ENCODE measurements at places on chromosomes 11 and 22.

DNA sequence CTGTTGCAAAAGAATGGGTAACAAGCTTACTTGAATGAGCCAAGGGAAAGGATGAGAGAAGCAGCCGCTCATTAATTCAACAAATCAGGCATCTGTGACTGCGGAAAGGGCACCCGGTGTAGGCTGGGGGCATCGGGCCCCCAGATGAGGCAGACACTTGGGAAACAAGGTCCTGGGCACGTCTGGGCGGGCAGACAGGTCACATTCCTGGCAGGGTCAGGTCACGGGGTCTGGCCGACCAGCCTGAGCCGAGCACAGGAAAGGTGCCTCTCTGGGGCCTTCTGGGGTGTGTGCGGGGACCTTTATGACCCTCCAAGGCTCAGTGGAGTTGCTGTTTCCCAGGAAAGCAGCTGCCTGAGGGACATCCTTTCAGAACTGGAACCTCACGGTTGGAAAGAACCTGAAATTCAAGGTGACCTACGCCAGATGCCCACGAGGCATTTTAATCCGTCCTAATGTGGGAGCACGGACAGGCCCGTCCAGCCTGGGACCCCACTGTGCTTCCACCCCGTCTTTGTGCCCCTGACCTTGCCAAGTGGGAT lies 57.1 kb downstream of the ST14 start:
- H3K4me1 ChIP-seq: no peaks in the 10 kb centered on the region
- DNase-seq: no peak
- H3K36me3 ChIP-seq: no peaks in the 10 kb centered on the region
- H3K27ac ChIP-seq: no peak overlapping the region
- no peaks in the 10 kb centered on the region for H3K27me3 ChIP-seq
- H3K4me3 ChIP-seq: no peak overlapping the region

- H3K4me3 ChIP-seq: no peak overlapping the region
- no peaks in the 10 kb centered on the region for H3K36me3 ChIP-seq
- H3K4me1 ChIP-seq: no peaks in the 10 kb centered on the region
- no peaks in the 10 kb centered on the region for H3K27me3 ChIP-seq
- H3K27ac ChIP-seq: no peak overlapping the region
Observed at GRCh38 chr22:43911351-43911750, 12.3 kb upstream of the PNPLA3 start.

GRCh38 chr11:89493431-89493830 lies 2.3 kb upstream of the NOX4 start:
- no peaks in the 10 kb centered on the region for H3K36me3 ChIP-seq
- DNase-seq: no peak
- H3K27ac ChIP-seq: no peak overlapping the region
- no peak overlapping the region for H3K4me3 ChIP-seq
- H3K27me3 ChIP-seq: no peaks in the 10 kb centered on the region
- H3K4me1 ChIP-seq: peaks cover 2% of the 10 kb centered on the region

GRCh38 chr11:103541186-103541795 lies 432.1 kb downstream of the DYNC2H1 start:
- H3K27me3 ChIP-seq: no peaks in the 10 kb centered on the region
- no peak overlapping the region for H3K27ac ChIP-seq
- DNase-seq: peak; percentile 55
- H3K4me3 ChIP-seq: no peak overlapping the region
- H3K36me3 ChIP-seq: no peaks in the 10 kb centered on the region

DNA sequence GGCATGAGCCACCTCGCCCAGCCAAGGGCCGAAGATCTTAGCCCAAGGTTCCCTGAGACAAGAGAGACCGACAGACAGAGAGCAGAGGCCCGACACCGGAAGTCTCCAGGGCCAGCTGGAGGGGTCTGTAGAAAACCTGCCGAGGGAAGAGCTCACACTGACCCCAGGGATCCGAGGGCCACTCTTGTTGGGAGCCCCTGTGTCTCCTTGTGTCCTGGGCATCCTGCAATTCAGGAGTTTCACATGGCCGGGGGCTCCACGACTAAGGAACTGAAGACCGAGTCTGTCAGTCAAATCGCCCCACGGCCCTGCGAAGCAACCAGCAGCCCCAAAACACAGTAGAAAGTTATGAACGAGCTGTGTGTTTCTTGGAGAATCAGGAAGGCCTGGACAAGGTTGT lies 1482.0 kb downstream of the BRD1 start:
- no peaks in the 10 kb centered on the region for H3K36me3 ChIP-seq
- no peaks in the 10 kb centered on the region for H3K27me3 ChIP-seq
- no peak for DNase-seq
- no peak overlapping the region for H3K27ac ChIP-seq
- no peaks in the 10 kb centered on the region for H3K4me1 ChIP-seq
- no peak overlapping the region for H3K4me3 ChIP-seq

DNA sequence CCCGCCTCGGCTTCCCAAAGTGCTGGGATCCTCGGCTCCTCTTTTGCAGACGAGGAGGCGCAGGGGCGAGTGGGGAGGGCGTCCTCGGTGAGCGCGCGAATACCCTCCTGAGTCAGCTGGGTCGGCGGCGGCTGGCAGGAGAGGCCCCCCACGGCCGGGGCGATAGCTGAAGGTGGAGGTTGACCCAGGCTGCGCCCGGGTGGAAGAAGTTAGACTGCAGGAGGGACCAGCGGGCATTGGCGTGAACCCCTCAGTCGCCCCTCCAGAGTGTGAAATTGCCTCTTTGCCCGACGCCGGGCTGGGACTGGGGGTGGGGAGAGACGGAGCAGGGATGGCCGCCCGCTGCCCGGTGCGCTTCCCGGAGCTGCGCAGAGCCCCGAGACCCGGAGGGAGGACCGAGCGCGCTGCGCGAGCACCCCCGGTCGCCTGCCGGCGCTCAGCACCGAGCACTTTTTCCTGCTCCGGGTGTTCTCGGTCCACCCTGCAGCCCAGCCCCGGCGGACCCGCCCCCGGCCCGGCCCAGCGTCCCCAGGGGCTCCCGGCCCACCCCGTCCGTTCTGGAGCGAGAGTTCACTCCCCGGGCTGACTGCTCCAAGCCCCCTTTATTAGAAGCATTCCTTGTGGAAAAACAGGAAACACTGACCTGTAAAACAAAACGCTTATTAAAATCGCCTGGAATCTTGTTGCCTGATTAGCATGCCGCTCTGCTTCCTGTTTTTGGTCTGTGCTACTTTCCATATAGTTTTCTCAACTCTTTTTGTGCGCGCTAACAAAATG lies 13.7 kb upstream of the CPT1A start:
- H3K4me3 ChIP-seq: peak overlapping the region; percentile 69
- peaks cover 4% of the 10 kb centered on the region for H3K27me3 ChIP-seq
- DNase-seq: peak; percentile 68
- H3K36me3 ChIP-seq: no peaks in the 10 kb centered on the region
- H3K27ac ChIP-seq: peak overlapping the region; percentile 25

GRCh38 chr22:48522271-48522670 lies 1305.4 kb downstream of the BRD1 start:
- H3K4me1 ChIP-seq: no peaks in the 10 kb centered on the region
- H3K36me3 ChIP-seq: no peaks in the 10 kb centered on the region
- DNase-seq: no peak
- H3K27me3 ChIP-seq: no peaks in the 10 kb centered on the region
- no peak overlapping the region for H3K27ac ChIP-seq
- H3K4me3 ChIP-seq: no peak overlapping the region

DNA sequence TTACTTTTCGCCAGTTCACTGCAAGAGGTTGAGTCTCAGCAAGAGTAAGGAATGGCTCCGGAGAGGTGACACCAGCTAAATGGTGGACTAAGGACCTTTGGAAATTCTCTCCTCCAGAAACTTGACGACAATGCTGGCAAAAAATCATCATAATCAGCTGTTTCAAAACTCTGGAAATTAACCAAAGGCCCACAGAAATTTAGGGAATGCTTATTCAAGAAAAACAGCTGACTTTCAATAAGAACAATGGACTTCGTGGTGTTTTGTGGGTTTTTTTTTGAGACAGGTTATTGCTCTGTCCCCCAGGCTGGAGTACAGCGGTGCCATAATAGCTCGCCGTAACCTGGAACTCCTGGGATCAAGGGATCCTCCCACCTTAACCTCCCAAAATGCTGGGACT lies 68.4 kb upstream of the SEPTIN5 start:
- DNase-seq: no peak
- H3K36me3 ChIP-seq: no peaks in the 10 kb centered on the region
- no peaks in the 10 kb centered on the region for H3K27me3 ChIP-seq

GRCh38 chr22:49523374-49524008 lies 304.2 kb downstream of the BRD1 start:
- no peaks in the 10 kb centered on the region for H3K27me3 ChIP-seq
- DNase-seq: no peak
- no peaks in the 10 kb centered on the region for H3K4me1 ChIP-seq
- no peak overlapping the region for H3K27ac ChIP-seq
- H3K4me3 ChIP-seq: no peak overlapping the region

GRCh38 chr11:129280027-129280811 lies 88.1 kb upstream of the ARHGAP32 start:
- peak overlapping the region; percentile 51 for H3K4me3 ChIP-seq
- no peaks in the 10 kb centered on the region for H3K36me3 ChIP-seq
- no peak overlapping the region for H3K27ac ChIP-seq
- peaks cover 4% of the 10 kb centered on the region for H3K4me1 ChIP-seq
- no peak for DNase-seq
- H3K27me3 ChIP-seq: no peaks in the 10 kb centered on the region

DNA sequence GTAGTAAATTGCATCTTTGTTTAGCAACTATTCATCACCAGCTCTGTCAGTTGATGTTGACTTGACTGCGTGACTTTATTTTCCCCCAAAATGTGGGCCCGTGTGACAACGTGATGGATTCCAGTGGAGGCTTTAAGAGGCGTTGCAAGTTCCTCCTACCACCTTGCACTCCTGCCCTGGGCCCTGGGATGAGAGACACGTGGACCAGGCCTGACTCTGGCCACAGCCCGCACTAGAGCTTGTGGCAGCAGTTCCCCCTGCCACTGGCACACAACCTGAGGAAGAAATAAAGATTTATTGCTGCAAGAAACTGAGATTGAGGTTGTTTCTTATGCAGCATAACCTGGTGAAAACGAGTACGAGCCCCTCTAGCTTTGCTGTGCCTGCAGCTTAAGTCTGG lies 31.9 kb downstream of the RASD2 start:
- no peak for DNase-seq
- no peak overlapping the region for H3K27ac ChIP-seq
- H3K4me3 ChIP-seq: no peak overlapping the region
- H3K4me1 ChIP-seq: no peaks in the 10 kb centered on the region

GRCh38 chr11:20669820-20670684 lies 666 bp downstream of the NELL1 start:
- H3K36me3 ChIP-seq: no peaks in the 10 kb centered on the region
- no peak overlapping the region for H3K27ac ChIP-seq
- peaks cover 38% of the 10 kb centered on the region for H3K27me3 ChIP-seq
- H3K4me1 ChIP-seq: peaks cover 3% of the 10 kb centered on the region
- peak; percentile 30 for DNase-seq
